ENCODE measurements at places on chromosomes 16 and 17. TPM values are rescaled to one million over a fixed set of nuclear protein-coding genes. Genes with fewer than 3 reads are reported as not detected.

Gene DLX4
- total RNA-seq, result 1.7 TPM

Gene DNAH2
- total RNA-seq, result 0.01 TPM

Gene GLP2R
- total RNA-seq, result 12.5 TPM

Gene SRCIN1
- 2.4 TPM for total RNA-seq

Gene STH
- not detected for total RNA-seq

Gene THAP11
- total RNA-seq, result 41.9 TPM

Gene EARS2
- total RNA-seq, result 24.0 TPM

Gene LRRC75A
- 1.0 TPM for total RNA-seq

Gene TBX4
- total RNA-seq, result 0.12 TPM

Gene PIMREG
- 53.2 TPM for total RNA-seq

Gene QPRT
- total RNA-seq, result 0.76 TPM

Gene NFATC2IP
- 28.5 TPM for total RNA-seq

Gene CES5A
- total RNA-seq, result not detected

Gene ABCA6
- not detected for total RNA-seq

Gene PRSS22
- total RNA-seq, result 1.2 TPM

Gene NAGLU
- total RNA-seq, result 47.3 TPM

Gene PHKB
- 31.8 TPM for total RNA-seq

Gene ACSM2B
- not detected for total RNA-seq

Gene METTL22
- total RNA-seq, result 27.6 TPM

Gene NT5C
- 133 TPM for total RNA-seq

Gene SEZ6L2
- 23.6 TPM for total RNA-seq

Gene TMIGD1
- not detected for total RNA-seq

Measured in A549 treated with CORT108297 at 1 μM for 4 hours (cell line).